ENCODE measurements at places on chromosomes 7 and 10. TPM values are rescaled to one million over a fixed set of nuclear protein-coding genes. Genes with fewer than 3 reads are reported as not detected.

The EMX2 gene
- total RNA-seq: 7.8 TPM

DNA sequence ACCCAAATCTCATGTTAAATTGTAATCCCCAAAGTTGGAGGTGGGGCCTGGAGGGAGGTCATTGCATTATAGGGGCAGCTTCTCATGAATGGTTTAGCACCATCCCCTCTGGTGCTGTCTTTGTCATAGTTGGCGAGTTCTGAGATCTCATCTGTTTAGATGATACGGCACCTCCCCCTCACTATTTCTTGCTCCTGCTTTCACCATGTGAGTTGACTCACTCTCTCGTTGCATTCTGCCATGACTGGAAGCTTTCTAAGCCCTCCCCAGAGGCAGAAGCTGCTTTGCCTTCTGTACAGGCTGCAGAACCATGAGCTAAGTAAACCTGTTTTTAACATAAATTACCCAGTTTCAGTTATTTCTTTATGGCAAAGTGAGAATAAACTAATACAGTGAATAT is 18.9 kb upstream of the ZNF138 start:
- DNase-seq: no peak

- no peak for DNase-seq
These were observed 68.9 kb upstream of the CCDC71L start for GRCh38 chr7:106729720-106730385.

The NCOA4 gene
- total RNA-seq: 200 TPM

- peak; percentile 17 for DNase-seq
These were observed 36.6 kb downstream of the RASGEF1A start for GRCh38 chr10:43230101-43230908.

DNA sequence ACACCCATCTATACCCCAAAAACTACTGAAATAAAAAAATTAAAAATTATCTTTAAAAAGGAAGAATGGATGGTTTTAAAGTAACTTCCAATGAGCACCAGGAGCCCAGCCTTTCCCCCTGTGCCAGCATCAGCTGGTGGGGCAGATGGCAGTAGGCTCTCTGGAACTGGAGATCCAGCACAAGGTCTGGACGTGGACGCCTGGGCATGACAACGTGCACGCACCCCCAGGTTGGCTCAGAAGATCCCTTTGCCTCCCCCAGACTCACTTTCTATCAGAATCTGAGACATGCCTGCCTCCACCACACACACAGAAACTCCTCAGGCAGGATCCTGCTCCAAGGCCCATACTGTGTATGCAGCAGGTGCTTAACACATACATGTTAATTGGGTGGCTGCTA is 35.8 kb downstream of the TCERG1L start:
- DNase-seq: no peak

DNA sequence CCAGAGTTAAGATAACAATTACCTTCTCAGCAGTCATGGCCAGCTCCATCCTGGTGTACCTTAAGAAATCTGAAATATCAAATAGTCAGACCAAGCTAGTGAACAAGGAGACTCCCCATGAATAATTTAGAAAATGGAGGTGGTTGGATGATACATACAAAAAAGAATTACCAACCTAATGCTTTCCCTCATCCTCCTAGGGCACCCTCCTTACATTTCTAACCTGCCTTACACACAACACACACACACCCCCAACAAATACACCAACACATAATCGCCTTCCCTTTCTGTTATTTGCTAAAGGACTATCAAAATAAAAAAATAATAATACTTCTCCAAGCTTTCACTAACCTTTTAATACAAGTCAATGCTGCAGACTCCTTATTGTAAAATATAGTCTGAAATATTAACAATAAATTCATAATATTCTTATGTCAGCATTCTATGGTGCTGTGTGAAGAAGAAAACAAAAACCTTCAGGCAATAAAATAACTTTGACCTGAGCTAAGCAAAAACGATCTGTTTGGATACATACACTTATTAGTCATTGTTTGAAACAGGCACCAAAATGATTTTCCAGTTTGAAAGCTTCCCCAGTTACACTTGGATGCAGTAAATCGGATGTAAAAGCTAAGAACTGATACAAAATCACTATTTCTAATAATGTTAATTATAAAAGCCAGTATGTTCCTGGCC is 3.4 kb downstream of the TWIST1 start:
- DNase-seq: no peak

GRCh38 chr10:12927896-12928295 is 73.6 kb downstream of the CCDC3 start:
- no peak for DNase-seq

GRCh38 chr10:122328676-122329075 is 45.8 kb upstream of the PLEKHA1 start:
- DNase-seq: no peak

DNA sequence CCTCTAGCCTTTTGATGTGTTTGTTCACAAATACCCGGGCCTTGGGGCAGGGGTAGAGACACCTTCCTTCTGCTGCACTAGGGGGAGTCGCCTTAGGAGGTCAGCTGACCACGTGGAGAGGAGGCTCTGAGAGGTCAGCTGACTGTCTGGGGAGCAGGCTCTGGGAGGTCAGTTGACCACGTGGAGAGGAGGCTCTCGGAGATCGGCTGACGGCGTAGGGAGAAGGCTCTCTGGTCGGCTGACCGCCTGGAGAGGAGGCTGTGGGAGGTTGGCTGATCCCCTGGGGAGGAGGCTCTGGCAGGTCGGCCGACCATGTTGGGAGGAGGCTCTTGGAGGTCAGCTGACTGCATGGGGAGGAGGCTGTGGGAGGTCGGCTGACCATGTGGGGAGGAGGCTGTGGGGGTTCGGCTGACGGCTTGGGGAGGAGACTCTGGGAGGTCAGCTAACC is 59.6 kb upstream of the LYZL1 start:
- DNase-seq: no peak

The TRIM56 gene
- 19.9 TPM for total RNA-seq

GRCh38 chr10:75649466-75649865 is 218.0 kb downstream of the LRMDA start:
- DNase-seq: no peak

DNA sequence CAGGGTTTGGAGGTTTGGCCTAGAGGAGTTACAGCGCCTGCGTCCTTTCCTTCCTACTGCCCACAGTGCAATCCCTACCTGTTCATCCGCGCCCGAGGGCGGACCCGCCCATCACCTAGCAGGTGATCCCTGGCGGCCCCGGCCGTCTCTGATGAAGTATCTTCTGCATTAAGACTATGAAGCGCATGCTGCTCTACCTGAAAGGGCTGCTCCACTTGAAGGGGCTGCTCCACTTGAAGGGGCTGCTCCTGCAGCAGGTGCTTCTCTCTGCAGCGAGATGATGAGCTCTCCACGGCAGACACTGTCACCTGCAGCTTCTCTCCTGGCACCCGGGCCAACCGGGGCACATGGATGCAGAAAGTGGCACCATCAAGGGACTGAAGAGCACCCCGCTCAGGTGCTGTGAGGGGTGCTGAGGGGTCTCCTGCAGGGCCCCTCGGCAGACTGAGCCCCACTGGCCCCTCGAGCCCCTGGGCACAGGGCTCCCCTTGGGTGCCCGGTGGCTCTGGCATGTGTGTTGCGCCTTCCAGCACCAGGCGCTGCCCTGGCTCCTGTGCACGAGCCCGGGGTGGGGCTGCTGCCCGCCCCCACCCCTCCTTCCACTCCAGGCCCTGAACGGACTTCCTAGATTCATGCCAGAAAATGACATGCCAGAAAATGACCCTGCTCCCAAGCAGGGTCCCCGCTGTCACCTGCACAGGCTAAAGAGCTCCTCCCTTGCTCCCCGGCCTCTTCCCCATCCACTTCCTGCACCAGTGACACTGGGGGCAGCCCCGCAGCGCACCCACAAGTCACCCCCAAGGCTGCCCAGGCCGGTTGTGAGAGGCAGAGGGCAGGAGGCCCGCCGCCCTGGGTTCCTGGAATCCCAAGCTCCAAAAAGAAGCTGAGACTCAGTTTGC is 29.4 kb downstream of the WDR86 start:
- DNase-seq: no peak

DNA sequence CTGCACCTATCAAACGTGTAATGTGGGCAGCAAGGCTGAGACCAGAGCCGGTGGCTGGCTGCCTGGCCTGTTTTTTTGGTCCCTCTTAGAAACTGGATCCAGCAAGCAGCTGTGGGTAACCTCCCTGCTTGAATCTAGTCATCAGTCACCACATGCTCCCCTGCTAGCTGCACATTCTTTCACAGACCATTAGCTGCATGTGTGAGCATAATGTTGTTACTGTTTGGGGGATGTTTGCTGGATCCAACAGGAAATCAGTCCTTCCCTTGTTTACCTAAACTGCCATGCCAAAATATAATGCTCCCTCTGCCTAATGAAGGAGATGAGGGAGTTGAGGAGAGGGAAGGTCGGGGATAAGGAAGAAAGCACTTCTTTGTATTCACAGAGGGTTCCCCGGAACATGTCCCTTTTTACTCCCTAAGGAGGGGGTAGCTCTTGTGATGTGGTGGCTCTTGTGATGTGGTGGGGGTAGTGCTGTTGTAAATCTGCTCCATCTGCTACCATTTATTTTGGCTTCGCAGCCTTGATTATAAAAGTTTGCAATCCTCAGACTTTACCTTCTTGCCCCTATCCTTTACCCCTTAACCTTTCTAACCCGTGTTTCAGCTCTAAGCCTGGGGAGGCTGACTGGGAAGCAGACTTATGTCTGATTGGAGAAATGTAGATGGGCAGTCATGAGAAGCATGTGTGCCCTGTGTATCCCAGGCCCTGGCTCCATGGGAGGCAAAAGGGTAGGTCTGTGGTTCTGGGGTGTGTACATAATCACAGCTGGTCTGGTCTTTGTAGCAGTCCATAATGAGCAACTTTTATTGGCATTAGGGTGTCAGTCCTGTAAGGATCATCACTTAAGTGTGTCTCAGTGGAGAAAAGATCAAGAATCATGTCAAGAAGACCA is 20.8 kb downstream of the LOXL4 start:
- DNase-seq: peak; percentile 82

- no peak for DNase-seq
These were observed 529.1 kb downstream of the PHTF2 start for GRCh38 chr7:78327718-78328117.

- DNase-seq: no peak
These were observed 57.3 kb downstream of the CHCHD3 start for GRCh38 chr7:133024596-133024995.

The HECW1 gene
- total RNA-seq: 0.66 TPM

The WDR86 gene
- 15.5 TPM for total RNA-seq
